ENCODE measurements at places on chromosomes 11 and 22. TPM values are rescaled to one million over a fixed set of nuclear protein-coding genes. Genes with fewer than 3 reads are reported as not detected.
A peak's percentile ranks its signal among the peaks of the same experiment; 100 is the strongest.

DNA sequence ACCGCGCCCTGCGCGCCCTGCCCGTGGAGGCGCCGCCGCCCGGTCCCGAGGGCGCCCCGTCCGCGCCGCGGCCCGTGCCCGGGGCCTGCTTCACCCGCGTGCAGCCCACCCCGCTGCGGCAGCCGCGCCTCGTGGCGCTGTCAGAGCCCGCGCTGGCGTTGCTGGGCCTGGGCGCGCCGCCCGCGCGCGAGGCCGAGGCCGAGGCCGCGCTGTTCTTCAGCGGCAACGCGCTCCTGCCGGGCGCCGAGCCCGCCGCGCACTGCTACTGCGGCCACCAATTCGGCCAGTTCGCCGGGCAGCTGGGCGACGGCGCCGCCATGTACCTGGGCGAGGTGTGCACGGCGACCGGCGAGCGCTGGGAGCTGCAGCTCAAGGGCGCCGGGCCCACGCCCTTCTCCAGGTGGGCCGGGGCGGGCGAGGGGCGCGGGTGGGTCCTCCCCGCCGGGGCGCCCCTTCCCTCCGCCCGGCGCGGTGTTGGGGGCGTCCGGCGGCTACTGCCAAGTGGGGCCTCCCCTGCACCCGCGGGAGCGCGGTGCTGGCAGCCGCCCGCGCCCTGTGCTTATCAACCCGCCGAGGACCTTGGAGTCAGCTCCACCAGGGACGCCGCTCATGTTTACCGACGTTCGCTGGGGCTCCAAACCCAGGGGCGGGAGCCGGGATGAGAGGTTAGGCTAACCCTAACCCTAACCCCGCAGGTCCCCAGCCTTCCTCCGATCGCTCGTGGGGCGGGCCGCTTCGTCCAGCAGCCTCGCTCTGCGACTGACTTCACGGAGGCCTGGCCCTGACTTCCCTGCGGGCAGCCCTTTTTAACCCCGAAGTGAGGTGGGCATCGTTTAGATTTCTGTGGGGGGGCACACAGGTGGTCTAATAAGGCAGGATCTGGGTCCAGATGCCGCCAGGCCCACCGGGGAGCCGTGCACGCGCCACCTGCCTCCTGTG, 649 bp downstream of the SELENOO start:
- peak overlapping the region; percentile 88 for H3K4me3 ChIP-seq
- H3K4me1 ChIP-seq, result peaks cover 19% of the 10 kb centered on the region
- H3K27me3 ChIP-seq, result no peaks in the 10 kb centered on the region
- DNase-seq, result no peak

FOLR2 gene
- total RNA-seq, result not detected

GRCh38 chr22:25035715-25036114, 83.2 kb downstream of the KIAA1671 start:
- no peak overlapping the region for H3K4me3 ChIP-seq
- peaks cover 6% of the 10 kb centered on the region for H3K27me3 ChIP-seq
- no peaks in the 10 kb centered on the region for H3K4me1 ChIP-seq
- no peaks in the 10 kb centered on the region for H3K36me3 ChIP-seq
- no peak for DNase-seq
- H3K27ac ChIP-seq, result no peak overlapping the region

DNA sequence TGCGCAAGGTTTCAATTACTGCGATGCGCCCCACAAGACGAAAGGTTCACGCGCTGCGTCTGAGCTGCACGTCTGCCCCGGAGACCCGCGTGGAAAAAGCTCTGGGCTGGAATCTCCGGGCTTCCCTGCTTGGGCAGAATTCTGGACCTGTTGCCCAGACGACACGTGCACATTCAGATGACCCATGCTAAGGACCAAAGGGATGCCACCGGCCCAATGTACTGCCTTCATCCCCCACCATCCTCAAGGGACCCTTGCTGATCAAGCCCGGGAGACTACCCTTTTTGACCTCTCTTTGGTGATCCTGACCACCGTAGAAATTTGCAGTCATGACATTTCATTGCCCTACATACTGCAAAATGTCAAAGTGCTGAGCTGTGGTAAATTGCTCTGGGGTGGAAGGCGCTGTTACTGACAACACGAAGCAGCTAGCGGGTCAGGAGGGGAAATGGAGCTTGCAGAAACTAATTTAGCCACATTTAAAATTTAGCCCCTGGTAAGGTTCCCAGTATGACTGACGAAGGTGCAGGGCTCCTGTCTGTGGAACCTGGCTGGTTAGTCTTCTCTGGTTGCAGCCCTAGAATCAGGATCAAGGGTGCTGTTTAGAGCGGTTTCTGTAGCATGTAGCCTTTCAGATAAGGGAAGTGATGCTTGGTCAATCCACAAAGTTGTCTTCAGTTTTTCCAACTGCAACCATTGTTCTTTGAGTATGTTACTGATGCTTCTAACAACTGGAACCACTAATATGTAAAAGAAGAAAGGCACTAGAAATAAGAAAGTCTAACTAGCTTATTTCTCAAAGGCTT, 81.9 kb downstream of the PRR5L start:
- peaks cover 41% of the 10 kb centered on the region for H3K36me3 ChIP-seq
- DNase-seq, result no peak
- peak overlapping the region; percentile 88 for H3K27ac ChIP-seq
- H3K4me1 ChIP-seq, result peaks cover 61% of the 10 kb centered on the region

GRCh38 chr22:46763051-46763705, 728 bp downstream of the TBC1D22A start:
- H3K4me1 ChIP-seq, result peaks cover 65% of the 10 kb centered on the region
- peaks cover 25% of the 10 kb centered on the region for H3K36me3 ChIP-seq
- H3K4me3 ChIP-seq, result peak overlapping the region; percentile 97
- no peaks in the 10 kb centered on the region for H3K27me3 ChIP-seq
- peak; percentile 26 for DNase-seq

GRCh38 chr11:133343951-133344350, 188.3 kb downstream of the OPCML start:
- H3K36me3 ChIP-seq, result no peaks in the 10 kb centered on the region
- H3K4me3 ChIP-seq, result no peak overlapping the region
- no peak for DNase-seq

GRCh38 chr22:29306835-29307595, 565 bp downstream of the GAS2L1 start:
- peak overlapping the region; percentile 58 for H3K27ac ChIP-seq
- H3K4me3 ChIP-seq, result peak overlapping the region; percentile 81
- no peaks in the 10 kb centered on the region for H3K4me1 ChIP-seq

GRCh38 chr22:49959782-49960158, 802 bp upstream of the PIM3 start:
- peaks cover 27% of the 10 kb centered on the region for H3K36me3 ChIP-seq
- peak overlapping the region; percentile 86 for H3K4me3 ChIP-seq
- no peak for DNase-seq
